Activated CD4-positive, alpha-beta T cell treated with anti-CD3 and anti-CD28 coated beads, Interleukin-2, amount 10 ng/mL, durations not matched to agents 24 days and 14 days (primary cell): ENCODE measurements at places on chromosomes 7 and 10. TPM values are rescaled to one million over a fixed set of nuclear protein-coding genes. Genes with fewer than 3 reads are reported as not detected.

GRCh38 chr10:61399406-61399805, 53.8 kb downstream of the TMEM26 start:
- H3K4me3 ChIP-seq, result no peak overlapping the region
- H3K27me3 ChIP-seq, result peaks cover 4% of the 10 kb centered on the region
- no peak for DNase-seq
- H3K27ac ChIP-seq, result no peak overlapping the region
- peaks cover 7% of the 10 kb centered on the region for H3K4me1 ChIP-seq

DNA sequence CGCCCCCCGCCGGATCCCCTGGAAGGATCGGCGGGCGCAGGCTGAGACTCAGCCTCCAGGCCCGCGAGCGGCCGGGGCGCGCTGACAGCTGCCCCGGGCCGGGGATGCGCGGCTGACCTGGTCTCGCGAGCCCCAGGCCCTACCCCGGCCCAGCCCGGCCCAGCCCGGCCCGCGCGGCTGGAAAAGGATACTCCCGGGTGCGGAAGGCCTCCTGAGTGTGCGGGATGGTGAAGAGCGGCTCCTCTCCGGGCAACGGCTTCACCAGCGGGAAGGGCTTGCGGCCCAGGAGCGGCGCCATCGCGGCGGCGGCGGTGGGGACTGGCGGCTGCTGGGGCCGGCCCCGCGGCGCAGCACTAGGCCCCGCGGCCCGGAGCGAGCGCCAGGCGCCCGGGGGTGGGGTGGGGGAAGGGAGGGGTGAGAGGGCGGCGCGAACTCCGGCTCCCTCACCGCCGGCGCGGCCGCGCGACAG, 423 bp downstream of the BAZ1B start:
- peaks cover 48% of the 10 kb centered on the region for H3K4me1 ChIP-seq
- no peaks in the 10 kb centered on the region for H3K27me3 ChIP-seq
- peak overlapping the region; percentile 94 for H3K4me3 ChIP-seq

GRCh38 chr7:49497471-49497870, 276.0 kb upstream of the VWC2 start:
- no peaks in the 10 kb centered on the region for H3K36me3 ChIP-seq
- H3K27me3 ChIP-seq, result no peaks in the 10 kb centered on the region
- H3K4me1 ChIP-seq, result no peaks in the 10 kb centered on the region
- no peak for DNase-seq

GRCh38 chr7:68256295-68256694, 1259.7 kb downstream of the TYW1 start:
- no peak overlapping the region for H3K4me3 ChIP-seq
- H3K4me1 ChIP-seq, result no peaks in the 10 kb centered on the region
- no peaks in the 10 kb centered on the region for H3K36me3 ChIP-seq
- H3K27ac ChIP-seq, result no peak overlapping the region
- no peaks in the 10 kb centered on the region for H3K27me3 ChIP-seq

DNA sequence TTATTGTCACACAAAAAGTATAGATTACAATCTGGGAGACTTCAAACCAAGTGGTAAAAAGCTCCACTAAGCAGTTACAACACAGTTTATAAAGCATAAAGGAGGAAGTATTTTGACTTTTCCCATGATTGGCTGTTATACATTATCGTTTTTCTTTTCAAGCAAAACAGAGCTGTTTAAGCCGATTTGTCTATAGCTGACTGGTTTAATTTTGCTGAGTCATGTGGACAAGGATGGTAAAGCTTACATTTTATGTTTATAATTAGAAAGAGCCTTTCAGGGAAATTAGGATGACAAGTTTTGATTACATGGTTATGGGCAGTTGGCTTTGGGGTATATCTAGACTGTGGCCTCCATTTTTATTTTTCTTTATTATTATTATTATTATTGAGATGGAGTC, 152.5 kb upstream of the STK17A start:
- DNase-seq, result no peak
- H3K4me1 ChIP-seq, result peaks cover 3% of the 10 kb centered on the region
- H3K27ac ChIP-seq, result no peak overlapping the region

GRCh38 chr10:115971921-115972320, 301.1 kb downstream of the GFRA1 start:
- no peak overlapping the region for H3K4me3 ChIP-seq
- DNase-seq, result no peak
- no peaks in the 10 kb centered on the region for H3K36me3 ChIP-seq
- H3K27ac ChIP-seq, result no peak overlapping the region
- no peaks in the 10 kb centered on the region for H3K4me1 ChIP-seq
- H3K27me3 ChIP-seq, result no peaks in the 10 kb centered on the region

GRCh38 chr7:3899559-3899991, 598.5 kb downstream of the SDK1 start:
- H3K27me3 ChIP-seq, result peaks cover 8% of the 10 kb centered on the region
- no peak overlapping the region for H3K27ac ChIP-seq
- no peaks in the 10 kb centered on the region for H3K4me1 ChIP-seq
- no peaks in the 10 kb centered on the region for H3K36me3 ChIP-seq

GRCh38 chr7:1249731-1250130, 17.1 kb downstream of the UNCX start:
- DNase-seq, result no peak
- no peak overlapping the region for H3K27ac ChIP-seq
- peaks cover 48% of the 10 kb centered on the region for H3K27me3 ChIP-seq
- peaks cover 2% of the 10 kb centered on the region for H3K4me1 ChIP-seq
- peaks cover 2% of the 10 kb centered on the region for H3K36me3 ChIP-seq
- H3K4me3 ChIP-seq, result no peak overlapping the region

GRCh38 chr7:155529845-155530244, 16.5 kb downstream of the CNPY1 start:
- H3K36me3 ChIP-seq, result no peaks in the 10 kb centered on the region
- peaks cover 55% of the 10 kb centered on the region for H3K27me3 ChIP-seq
- no peak overlapping the region for H3K4me3 ChIP-seq
- H3K4me1 ChIP-seq, result peaks cover 7% of the 10 kb centered on the region
- DNase-seq, result no peak
- no peak overlapping the region for H3K27ac ChIP-seq

DNA sequence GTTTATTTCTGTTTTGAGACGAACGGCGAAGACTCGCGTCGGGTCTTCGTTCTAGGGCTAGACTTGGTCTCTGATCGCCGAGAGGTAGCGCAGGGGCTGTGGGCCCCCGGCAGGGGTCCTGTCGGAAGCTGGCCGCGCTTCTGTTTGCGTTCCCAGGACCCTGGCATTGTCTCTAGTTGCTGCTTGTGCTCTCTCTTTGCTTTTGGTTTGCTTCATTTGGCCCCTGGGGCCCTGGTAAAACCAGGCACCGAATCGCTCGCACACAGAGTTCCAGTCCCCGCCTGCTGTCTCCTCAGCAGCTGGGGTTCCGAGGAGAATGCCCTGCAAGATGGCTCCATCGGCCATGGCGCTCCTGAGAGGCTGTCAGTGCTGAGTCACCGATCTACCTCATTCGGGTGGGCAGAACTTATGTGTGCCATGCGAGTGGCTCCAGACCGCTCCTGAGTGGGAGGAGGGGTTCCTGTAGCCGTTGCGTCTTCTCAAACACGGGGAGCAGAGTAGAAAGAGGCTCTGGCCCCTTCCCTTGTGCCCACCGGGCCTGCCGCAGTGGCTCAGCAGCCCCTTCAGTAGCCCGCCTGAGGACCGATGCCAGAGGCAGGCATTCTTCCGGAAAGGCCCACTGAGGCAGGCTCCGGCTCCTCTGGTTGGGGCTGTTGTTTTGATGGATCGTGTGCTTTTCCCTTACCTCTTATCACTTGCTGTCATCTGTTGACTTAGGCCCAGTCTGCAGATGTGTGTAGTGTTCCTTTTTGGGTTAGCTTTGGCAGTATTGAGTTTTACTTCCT, 826 bp downstream of the CHPF2 start:
- H3K36me3 ChIP-seq, result peaks cover 30% of the 10 kb centered on the region
- H3K27ac ChIP-seq, result peak overlapping the region; percentile 99
- DNase-seq, result peak; percentile 88

GRCh38 chr7:27254625-27255024, 12.0 kb downstream of the EVX1 start:
- no peaks in the 10 kb centered on the region for H3K36me3 ChIP-seq
- H3K4me1 ChIP-seq, result peaks cover 3% of the 10 kb centered on the region
- no peak overlapping the region for H3K4me3 ChIP-seq
- H3K27ac ChIP-seq, result no peak overlapping the region
- peaks cover 45% of the 10 kb centered on the region for H3K27me3 ChIP-seq
- DNase-seq, result no peak

GRCh38 chr7:131183072-131183471, 144.6 kb upstream of the MKLN1 start:
- no peaks in the 10 kb centered on the region for H3K36me3 ChIP-seq
- DNase-seq, result no peak
- no peaks in the 10 kb centered on the region for H3K27me3 ChIP-seq
- no peak overlapping the region for H3K4me3 ChIP-seq
- H3K27ac ChIP-seq, result peak overlapping the region; percentile 48
- H3K4me1 ChIP-seq, result peaks cover 30% of the 10 kb centered on the region

- no peak overlapping the region for H3K4me3 ChIP-seq
- H3K4me1 ChIP-seq, result no peaks in the 10 kb centered on the region
- DNase-seq, result no peak
- H3K36me3 ChIP-seq, result no peaks in the 10 kb centered on the region
- no peak overlapping the region for H3K27ac ChIP-seq
Measured at GRCh38 chr10:123269017-123269552, 114.9 kb downstream of the BUB3 start.

- peaks cover 79% of the 10 kb centered on the region for H3K27me3 ChIP-seq
- peak; percentile 73 for DNase-seq
- no peak overlapping the region for H3K27ac ChIP-seq
- H3K4me1 ChIP-seq, result peaks cover 17% of the 10 kb centered on the region
- peak overlapping the region; percentile 89 for H3K4me3 ChIP-seq
Measured at GRCh38 chr10:21497177-21497807, 28.2 kb downstream of the SKIDA1 start.

- no peaks in the 10 kb centered on the region for H3K27me3 ChIP-seq
- peaks cover 12% of the 10 kb centered on the region for H3K4me1 ChIP-seq
- peak overlapping the region; percentile 73 for H3K27ac ChIP-seq
Measured at GRCh38 chr10:74754381-74754821, 72.0 kb upstream of the KAT6B start.

DNA sequence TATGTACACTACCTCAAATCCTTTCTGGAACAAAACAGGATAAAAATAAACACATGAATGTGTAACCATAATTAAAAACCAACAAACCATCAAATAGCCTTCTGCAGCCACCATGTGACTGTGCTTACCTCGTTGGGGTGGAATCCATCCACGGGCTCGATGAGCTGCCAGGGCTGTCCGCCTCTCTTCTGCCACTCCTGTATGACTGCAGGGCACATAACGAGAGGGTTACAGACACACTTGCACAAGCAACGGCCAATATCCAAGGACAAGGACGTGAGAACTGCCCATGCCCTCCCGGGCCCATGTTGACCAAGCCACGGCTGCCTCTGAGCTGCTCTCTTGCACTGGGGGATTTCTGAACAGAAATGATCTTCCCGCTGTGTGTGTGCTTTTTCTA, 132.2 kb downstream of the ANLN start:
- DNase-seq, result no peak
- peaks cover 9% of the 10 kb centered on the region for H3K4me1 ChIP-seq
- no peak overlapping the region for H3K27ac ChIP-seq
- peaks cover 6% of the 10 kb centered on the region for H3K36me3 ChIP-seq
- H3K4me3 ChIP-seq, result no peak overlapping the region
- peaks cover 4% of the 10 kb centered on the region for H3K27me3 ChIP-seq

DNA sequence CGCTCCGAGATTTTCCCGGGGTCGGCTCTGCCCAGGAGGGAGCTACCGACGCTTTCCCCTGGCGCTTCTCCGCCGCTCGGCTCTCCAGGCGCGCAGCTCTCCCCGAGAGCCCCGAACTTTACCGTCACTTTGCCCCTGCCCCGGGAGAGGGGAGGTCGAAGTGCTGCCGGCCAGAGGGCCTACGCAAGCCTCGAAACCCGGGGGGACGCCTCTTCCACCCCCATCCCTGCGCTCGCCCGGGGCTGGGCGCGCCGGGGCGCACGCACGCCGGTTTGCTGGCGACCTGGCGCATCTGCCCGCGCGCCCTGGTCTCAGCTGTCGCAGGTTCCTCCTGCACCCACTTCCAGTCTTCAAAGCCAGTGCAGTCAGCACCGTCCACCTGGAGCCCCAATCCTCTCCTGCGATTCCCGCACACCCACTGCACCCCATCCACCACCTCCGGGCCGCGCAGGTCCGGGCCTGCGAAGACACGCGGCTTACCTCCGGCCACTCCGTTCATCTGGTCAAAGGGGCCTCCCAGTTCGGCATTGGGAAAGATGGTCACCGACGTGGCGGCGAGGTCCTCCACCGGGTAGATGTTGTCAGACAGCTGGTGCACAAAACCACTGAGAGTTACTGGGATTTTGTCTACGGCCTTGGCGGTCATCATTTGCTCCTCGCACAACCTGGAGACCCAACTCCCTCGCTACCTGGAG, 638 bp downstream of the EGR2 start:
- peaks cover 56% of the 10 kb centered on the region for H3K36me3 ChIP-seq
- H3K4me1 ChIP-seq, result peaks cover 60% of the 10 kb centered on the region
- H3K27ac ChIP-seq, result peak overlapping the region; percentile 100
- H3K4me3 ChIP-seq, result peak overlapping the region; percentile 97

DNA sequence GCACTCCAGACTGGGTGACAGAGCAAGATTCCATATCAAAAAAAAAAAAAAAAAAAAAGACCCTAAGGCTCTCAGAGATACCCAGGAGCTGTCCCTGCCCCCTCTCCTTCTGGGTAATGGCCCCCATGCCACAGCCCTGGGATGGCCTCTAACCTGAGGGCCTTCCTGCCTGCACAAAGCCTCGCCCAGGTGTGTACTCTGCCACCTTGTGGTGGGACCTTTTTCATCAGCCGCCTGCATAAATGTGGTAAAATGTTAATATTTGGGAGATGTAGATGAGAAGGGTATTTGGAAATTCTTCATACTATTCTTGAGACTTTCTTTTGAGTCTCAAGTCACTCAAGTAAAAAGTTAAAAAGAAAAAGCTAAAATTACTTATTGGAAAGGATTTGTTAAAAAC, 46.3 kb upstream of the RNF216 start:
- H3K4me1 ChIP-seq, result peaks cover 13% of the 10 kb centered on the region
- peak; percentile 84 for DNase-seq
- H3K27me3 ChIP-seq, result no peaks in the 10 kb centered on the region
- peaks cover 3% of the 10 kb centered on the region for H3K36me3 ChIP-seq
- no peak overlapping the region for H3K4me3 ChIP-seq
- H3K27ac ChIP-seq, result no peak overlapping the region

DNA sequence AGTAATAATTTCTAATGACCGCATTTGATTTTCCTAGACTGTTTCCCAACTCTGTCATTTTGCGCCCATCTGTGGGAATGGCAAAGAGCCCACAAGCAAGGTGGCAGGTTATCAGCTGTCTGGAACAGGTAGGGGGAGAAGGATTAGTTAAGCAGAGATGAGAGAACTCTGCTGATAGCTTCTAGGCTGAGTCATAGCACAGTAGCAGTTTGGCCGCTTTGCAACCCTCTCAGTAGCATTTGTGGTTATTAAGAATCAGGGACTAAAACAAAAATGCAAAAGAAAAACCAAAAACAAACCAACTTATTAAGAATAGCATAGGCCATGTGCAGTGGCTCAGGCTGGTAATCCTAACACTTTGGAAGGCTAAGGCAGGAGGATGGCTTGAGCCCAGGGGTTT, 602.7 kb upstream of the SORCS1 start:
- no peak overlapping the region for H3K27ac ChIP-seq
- no peak overlapping the region for H3K4me3 ChIP-seq
- H3K4me1 ChIP-seq, result no peaks in the 10 kb centered on the region
- no peaks in the 10 kb centered on the region for H3K27me3 ChIP-seq

- no peak overlapping the region for H3K4me3 ChIP-seq
- no peak overlapping the region for H3K27ac ChIP-seq
- H3K27me3 ChIP-seq, result no peaks in the 10 kb centered on the region
- H3K36me3 ChIP-seq, result no peaks in the 10 kb centered on the region
Measured at GRCh38 chr7:106369352-106369751, 84.6 kb upstream of the NAMPT start.

The INSYN2A gene
- not detected in 2 replicates for total RNA-seq

The GIMAP6 gene
- 35.5 and 35.8 TPM in 2 replicates for total RNA-seq

The SH2D4B gene
- 0.19 and 0.23 TPM in 2 replicates for total RNA-seq

The WEE2 gene
- not detected in 2 replicates for total RNA-seq

The CPEB3 gene
- total RNA-seq, result 2.2 and 2.5 TPM in 2 replicates
